ENCODE measurements at places on chromosomes 5 and 9. TPM values are rescaled to one million over a fixed set of nuclear protein-coding genes. Genes with fewer than 3 reads are reported as not detected.

GRCh38 chr9:84652496-84653120, 16.9 kb upstream of the NTRK2 start:
- no peak overlapping the region for H3K27ac ChIP-seq
- no peak for DNase-seq
- no peaks in the 10 kb centered on the region for H3K27me3 ChIP-seq
- no peaks in the 10 kb centered on the region for H3K4me1 ChIP-seq

GRCh38 chr5:158492841-158493242, 606.9 kb downstream of the EBF1 start:
- no peak overlapping the region for H3K27ac ChIP-seq
- H3K36me3 ChIP-seq, result no peaks in the 10 kb centered on the region
- no peak overlapping the region for H3K4me3 ChIP-seq
- peaks cover 5% of the 10 kb centered on the region for H3K4me1 ChIP-seq
- H3K27me3 ChIP-seq, result no peaks in the 10 kb centered on the region

- peak overlapping the region; percentile 98 for H3K4me3 ChIP-seq
- H3K36me3 ChIP-seq, result no peaks in the 10 kb centered on the region
- H3K27ac ChIP-seq, result peak overlapping the region; percentile 67
Observed at GRCh38 chr5:159106569-159107282, 7.0 kb upstream of the EBF1 start.

IFNB1 gene
- not detected for total RNA-seq

LHFPL2 gene
- 2.5 TPM for total RNA-seq

SMIM33 gene
- not detected for total RNA-seq

DNA sequence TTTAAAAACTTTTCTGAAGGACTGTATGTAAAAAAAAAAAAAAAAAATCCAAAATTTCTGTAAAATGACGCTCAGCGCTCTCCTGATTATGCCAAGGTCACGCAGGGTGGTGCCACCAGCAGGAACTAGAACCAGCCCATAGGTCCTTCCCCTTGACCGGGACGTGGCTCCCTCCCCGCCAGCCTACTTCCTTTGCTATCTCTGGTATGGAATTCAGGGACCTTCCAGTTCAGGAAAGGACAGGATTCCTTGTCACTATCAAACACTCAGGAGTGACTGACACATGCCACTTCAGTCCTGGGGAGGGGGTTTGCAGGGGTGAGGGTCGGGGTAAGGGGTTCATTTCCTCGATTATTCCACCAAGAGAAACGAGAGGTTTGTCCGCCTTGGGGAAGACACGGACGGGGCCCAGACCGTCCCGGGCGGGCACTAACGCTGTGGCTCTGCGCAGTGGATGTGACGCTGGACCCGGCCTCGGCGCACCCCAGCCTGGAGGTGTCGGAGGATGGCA, 18.8 kb downstream of the BTNL9 start:
- DNase-seq, result no peak
- no peak overlapping the region for H3K27ac ChIP-seq
- peak overlapping the region; percentile 65 for H3K4me3 ChIP-seq
- peaks cover 16% of the 10 kb centered on the region for H3K27me3 ChIP-seq
- peaks cover 9% of the 10 kb centered on the region for H3K36me3 ChIP-seq

NKD2 gene
- total RNA-seq, result 41.7 TPM

- no peaks in the 10 kb centered on the region for H3K36me3 ChIP-seq
- H3K27me3 ChIP-seq, result peaks cover 7% of the 10 kb centered on the region
- H3K4me1 ChIP-seq, result peaks cover 17% of the 10 kb centered on the region
- peak; percentile 74 for DNase-seq
- H3K4me3 ChIP-seq, result peak overlapping the region; percentile 96
Observed at GRCh38 chr9:137301081-137301947, 757 bp downstream of the NRARP start.

DNA sequence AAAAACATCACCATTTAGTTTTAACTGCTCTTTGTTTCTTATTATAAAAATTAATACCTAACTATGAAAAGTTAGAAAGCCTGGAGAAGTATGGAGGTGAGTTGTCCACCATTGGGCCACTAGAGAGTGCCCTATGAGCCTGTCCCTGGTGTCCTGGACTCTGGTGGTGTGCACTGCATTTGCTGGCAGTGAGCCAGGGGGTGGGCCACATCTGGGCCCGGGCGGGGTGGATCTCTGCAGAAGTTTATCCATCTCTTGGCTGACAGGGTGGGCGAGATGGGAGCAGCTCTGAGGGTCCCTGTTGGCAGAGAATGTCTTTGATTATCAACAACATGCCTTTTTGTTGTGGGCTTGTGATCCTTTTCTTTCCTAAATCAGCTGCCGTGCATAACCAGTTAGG, 8.2 kb downstream of the TENT4A start:
- no peak overlapping the region for H3K27ac ChIP-seq
- H3K4me1 ChIP-seq, result peaks cover 44% of the 10 kb centered on the region
- no peak for DNase-seq

KCNT1 gene
- 0.76 TPM for total RNA-seq

PCDHB3 gene
- 36.9 TPM for total RNA-seq

DNA sequence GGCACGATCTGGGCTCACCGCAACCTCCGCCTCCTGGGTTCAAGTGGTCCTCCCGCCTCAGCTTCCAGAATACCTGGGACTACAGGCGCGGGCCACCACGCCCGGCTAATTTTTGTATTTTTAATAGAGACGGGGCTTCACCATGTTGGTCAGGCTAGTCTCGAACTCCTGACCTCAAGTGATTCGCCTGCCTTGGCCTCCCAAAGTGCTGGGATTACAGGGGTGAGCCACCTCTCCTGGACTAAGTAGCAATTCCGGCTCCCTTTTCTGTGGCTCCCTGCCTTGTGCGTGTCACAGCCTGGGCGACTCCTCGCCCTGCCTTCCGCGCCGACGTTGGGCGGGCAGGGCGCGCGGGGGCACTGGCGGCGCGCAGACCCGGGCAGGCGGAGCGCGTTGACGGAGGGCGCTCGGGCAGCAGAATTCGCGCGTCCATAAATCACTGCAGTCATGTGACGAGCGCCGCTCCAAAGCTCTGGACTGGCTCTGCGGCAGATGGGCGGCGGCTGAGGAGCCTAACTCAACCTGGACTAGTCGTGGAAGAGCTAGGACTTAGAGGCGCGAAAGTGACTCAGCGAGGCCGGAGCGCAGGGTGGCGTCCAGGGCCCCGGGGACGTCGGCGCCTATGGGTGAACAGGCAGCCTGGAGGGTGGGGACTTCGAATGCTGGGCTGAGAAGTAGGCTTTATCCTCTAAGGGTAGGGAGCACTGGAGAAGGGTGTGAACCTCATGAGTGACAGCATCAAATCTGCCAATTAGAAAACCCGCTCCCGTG, 1.4 kb upstream of the CIZ1 start:
- H3K27ac ChIP-seq, result peak overlapping the region; percentile 55
- no peak overlapping the region for H3K4me3 ChIP-seq
- no peaks in the 10 kb centered on the region for H3K36me3 ChIP-seq
- peak; percentile 73 for DNase-seq

SV2C gene
- total RNA-seq, result 17.8 TPM

All from glutamatergic neuron (in vitro differentiated cells).